ENCODE measurements at places on chromosomes 12 and 14.

GRCh38 chr14:23119363-23120327 lies 590 bp upstream of the CEBPE start:
- no peak for DNase-seq

GRCh38 chr14:75980856-75981255 lies 939 bp downstream of the TGFB3 start:
- no peak for DNase-seq

DNA sequence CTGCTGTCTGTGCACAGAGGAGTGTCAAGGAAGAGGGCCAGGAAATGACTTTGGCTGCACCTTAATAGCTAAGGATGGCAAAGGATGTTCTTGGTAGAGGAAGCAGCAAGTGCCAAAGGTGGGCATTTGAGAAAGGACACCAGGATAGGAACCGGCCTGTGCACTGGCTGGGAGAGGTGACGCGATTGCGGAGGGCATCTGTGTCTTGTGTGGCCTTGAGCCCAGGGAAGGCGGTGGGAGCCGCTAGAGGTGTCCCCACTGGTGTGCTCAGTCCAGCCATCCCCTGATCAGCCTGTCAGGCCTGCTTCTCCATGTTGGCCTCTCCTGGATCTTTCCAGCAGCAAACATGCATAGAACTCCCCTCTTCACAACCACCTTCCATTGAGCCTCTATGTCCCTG lies 30.2 kb downstream of the PAPLN start:
- DNase-seq: no peak

DNA sequence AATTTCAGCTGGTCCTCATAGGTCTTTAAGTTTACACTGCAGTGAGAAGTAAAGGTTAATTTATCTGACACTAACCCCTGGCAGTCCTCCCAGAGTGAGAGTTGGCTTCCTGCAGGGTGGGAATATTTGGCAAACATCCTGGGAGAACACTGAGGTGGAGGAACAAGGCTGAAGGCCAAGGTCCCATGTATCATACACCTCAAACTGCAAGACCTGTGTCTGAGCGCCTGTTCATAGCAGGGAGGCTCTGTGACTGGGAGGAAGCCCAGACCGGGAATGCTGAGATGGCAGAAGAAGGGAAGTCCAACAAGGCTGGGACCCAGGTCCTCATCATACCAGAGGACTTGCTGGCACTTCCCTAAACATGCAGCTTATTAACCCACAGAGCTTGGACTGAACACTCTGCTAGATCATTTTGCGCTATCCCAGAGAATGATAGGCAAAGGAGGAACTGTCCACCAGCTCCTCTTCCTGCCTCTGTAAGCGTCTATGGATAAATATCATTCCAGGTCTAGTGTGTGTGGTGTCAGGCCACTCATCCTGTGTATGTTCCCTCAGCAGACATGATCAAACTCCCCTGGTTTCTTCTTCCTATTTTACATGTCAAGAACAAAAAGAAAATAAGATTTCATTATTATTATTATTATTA lies 199.6 kb upstream of the CNOT2 start:
- DNase-seq: no peak

- no peak for DNase-seq
Observed at GRCh38 chr14:90397425-90398314, 841 bp downstream of the CALM1 start.

DNA sequence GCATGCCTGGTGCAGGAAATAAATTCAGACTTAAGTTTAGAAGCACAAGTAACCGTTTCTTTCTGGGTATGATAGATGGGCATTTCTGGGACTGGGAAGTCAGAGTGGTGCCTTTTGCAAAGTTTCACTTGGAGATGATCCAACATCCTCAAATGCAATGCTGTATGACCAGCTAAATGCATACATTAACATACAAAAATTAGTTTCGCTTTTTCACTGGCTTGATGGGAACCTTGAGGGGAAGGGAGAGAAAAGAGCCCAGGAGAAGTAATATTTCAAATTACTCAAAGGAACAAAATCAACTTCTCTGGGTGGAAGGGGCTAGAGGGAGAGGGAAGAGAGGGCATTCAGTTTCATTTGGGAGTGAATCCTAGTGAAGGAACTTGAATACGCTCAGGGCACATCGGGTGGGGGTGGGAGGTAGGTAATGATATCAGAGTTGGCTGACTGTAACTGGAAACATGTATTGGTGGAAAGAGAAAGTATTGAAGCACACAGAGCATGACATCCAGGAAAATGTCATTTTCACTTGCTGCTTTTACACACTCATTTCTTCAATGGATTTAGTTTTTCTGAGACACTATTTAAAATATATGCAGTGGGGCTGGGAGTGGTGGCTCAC lies 175.5 kb downstream of the PTPRO start:
- DNase-seq: no peak

- no peak for DNase-seq
Observed at GRCh38 chr14:73744874-73745529, 30.8 kb upstream of the PNMA1 start.

DNA sequence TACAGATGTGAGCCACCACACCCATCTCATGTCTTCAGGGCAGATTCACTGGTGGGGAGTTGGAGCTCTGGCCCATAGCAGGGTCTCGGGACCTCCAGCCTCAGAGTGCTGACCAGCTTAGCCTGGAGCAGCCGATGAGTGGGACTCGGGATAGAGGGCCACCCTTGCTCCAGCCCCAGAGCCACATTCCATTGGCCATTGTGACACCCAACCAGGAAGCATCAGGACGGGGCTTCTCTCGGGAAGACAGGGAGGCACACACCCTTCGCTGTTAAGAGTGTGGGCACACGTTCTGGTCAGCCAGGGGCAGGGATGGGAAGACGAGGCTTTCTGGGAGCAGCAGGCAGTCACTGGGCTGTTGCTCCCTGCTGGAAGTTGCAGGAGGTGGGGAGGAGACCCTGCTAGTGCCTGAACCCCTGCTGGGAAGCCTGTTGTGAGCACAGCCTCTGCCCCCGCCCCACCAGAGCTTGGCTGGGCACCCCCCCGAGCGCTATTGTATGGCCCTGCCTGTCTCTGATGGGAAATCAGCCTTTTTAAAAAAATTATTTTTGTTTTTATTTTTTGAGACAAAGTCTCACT lies 1.6 kb downstream of the ADGRD1 start:
- DNase-seq: no peak

DNA sequence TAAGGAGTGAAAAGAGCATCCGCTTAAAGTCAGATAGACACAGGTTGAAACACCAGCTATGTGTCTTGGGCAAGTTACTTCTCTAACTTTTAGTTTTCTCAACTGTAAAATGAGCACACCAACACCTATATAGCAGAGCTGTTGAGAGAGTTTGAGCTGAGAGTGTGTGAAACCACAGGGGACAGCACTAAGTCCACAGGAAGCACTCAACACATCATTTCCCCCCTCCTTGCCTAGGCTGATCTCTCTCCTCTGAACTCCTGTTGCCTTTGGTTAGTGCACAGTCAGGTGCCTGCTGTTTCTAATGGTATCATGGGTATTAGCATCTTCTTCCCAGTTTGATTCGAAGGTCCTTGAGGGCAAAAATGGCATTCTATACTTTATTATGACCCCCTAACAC lies 176.7 kb downstream of the DPF3 start:
- DNase-seq: no peak

- no peak for DNase-seq
Observed at GRCh38 chr14:57865403-57866198, at the start of gene SLC35F4. Gene SLC35F4, minus strand, starts transcription at chr14:57866092.

GRCh38 chr14:100069161-100069800 lies 4.1 kb downstream of the EVL start:
- no peak for DNase-seq

- no peak for DNase-seq
Observed at GRCh38 chr14:99234961-99235571, 36.9 kb downstream of the BCL11B start.

DNA sequence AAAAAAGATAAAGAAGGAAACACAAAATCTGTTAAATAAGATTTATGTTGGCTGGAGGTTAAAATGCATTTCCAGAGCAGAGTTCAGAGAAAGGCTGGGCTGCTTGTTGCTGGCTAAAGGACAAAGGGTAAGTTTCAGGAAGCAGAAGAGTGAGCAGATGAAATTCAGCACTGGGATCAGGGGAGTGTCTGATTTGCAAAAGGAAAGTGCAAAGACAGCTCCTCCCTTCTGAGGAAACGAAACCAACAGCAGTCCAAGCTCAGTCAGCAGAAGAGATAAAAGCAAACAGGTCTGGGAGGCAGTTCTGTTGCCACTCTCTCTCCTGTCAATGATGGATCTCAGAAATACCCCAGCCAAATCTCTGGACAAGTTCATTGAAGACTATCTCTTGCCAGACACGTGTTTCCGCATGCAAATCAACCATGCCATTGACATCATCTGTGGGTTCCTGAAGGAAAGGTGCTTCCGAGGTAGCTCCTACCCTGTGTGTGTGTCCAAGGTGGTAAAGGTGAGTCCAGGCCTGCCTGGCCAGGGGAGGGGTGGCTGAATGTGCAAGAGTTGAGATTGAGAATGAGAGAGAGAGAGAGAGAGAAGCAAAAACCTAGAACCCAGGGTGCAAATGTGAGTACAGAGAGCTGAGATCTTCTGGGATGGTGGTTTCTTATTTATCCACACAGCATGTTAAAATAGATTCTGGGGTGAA lies at the start of gene OAS1:
Gene OAS1 (plus strand): TSS at position 251 of the 703 bp plus-strand sequence. CDS start 78 bp downstream, at position 329.
- no peak for DNase-seq

DNA sequence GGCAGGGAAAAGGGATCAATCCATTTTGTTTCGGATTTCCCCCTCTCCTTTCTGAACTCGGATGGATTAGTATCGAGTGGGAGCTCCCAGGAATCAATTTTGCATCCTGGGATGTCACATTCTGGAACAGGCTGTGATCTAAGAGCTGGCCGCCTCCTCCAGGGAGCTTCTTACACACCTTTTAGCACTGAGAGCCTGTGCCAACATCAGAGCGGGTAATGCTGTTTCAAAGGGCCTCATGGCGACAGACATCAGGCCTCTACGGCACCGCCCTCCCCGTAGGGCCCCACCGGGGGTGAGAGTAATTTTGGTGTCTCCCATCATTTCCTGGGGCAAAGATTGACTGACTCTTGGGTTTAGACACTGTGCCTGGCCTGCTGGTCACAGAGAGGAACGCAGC lies 2.7 kb downstream of the GALNT9 start:
- no peak for DNase-seq

DNA sequence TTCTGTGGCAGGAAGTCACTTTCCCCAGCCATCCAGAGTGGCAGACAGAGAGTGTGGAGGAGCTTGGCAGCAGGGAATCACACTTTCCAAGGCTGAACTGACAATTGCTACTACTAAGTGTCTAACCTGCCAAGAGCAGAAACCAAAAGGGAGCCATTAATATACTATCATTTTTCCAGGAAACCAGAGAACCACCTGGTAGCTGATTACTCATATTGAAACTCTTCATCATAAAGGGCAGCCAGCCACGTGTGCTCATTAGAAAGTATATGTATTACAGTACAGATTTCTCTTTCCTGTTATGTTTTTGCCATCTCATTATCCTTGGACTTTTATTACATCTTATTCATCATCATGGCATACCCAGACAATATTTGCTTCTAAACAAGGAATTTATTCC lies 374.9 kb downstream of the GXYLT1 start:
- DNase-seq: no peak

DNA sequence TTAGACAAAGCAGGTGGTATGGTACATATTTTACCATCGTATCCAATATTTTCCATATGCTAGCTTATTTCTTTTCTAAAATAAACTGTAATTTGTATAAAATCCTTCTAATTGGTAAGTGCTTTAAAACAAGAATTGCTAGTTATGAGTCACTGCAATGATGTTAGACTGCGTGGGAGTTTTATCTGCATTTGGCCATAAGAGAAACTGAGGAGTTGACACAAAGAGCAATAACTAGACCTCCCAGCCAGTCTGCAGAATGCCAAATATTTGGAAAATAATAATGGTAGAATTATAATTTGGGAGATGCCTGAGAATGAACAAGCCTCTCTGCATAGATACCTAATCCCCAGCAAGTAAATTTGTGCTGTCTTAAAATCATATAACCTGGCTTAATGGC lies 61.7 kb upstream of the PTPRR start:
- DNase-seq: no peak

GRCh38 chr12:15726027-15726877 lies 62.9 kb downstream of the EPS8 start:
- no peak for DNase-seq

Data from pulmonary artery endothelial cell (primary cell).